ENCODE measurements at places on chromosomes 6 and 20. TPM values are rescaled to one million over a fixed set of nuclear protein-coding genes. Genes with fewer than 3 reads are reported as not detected.

SOX18 gene
- total RNA-seq = 134 TPM

ID1 gene
- total RNA-seq = 373 TPM

CALHM4 gene
- not detected for total RNA-seq

ARFGEF3 gene
- 7.4 TPM for total RNA-seq

NR2E1 gene
- total RNA-seq = not detected

AVP gene
- not detected for total RNA-seq

PROKR2 gene
- total RNA-seq = not detected

AIF1 gene
- 50.6 TPM for total RNA-seq

CLPSL1 gene
- total RNA-seq = not detected

MRAP2 gene
- 10.3 TPM for total RNA-seq

DNA sequence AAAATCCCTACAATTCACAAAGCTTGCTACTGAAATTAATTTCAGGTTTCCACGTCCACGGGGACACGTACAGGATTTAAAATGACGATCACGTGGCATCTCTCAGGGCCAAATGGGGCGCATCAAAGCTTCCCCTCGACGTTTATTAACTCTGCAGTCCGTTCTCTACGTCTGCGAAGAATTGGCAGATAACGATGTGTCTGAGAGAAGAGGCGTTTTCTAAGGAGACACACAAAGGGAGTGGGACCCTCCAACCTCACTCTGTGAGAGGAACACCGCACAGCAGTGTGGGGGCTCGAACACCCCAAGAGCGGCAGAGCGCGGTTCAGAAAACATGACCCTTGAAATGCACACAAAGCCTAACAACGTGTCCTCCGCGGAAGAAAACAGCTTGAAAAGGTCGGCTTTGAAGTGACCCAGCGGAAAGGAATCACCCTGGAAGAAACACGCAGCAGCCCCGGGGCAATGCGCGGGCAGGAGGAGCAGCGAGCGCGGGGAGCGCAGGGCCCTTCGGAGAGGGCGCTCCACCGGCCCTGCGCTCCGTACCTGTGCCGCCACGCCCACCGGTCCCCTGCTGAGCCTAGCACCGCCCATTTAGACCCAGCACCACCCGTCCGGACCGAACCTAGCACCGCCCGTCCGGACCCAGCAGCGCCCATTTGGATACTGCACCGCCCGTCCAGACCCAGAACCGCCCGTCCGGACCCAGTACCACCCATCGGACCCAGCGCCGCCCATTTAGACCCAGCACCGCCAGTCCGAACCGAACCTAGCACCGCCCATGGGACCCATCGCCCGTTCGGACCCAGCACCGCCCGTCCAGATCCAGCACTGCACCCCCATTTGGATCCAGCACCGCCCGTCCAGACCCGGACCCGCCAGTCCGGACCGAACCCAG, 1.1 kb upstream of the AFDN start:
- DNase-seq = no peak

DNA sequence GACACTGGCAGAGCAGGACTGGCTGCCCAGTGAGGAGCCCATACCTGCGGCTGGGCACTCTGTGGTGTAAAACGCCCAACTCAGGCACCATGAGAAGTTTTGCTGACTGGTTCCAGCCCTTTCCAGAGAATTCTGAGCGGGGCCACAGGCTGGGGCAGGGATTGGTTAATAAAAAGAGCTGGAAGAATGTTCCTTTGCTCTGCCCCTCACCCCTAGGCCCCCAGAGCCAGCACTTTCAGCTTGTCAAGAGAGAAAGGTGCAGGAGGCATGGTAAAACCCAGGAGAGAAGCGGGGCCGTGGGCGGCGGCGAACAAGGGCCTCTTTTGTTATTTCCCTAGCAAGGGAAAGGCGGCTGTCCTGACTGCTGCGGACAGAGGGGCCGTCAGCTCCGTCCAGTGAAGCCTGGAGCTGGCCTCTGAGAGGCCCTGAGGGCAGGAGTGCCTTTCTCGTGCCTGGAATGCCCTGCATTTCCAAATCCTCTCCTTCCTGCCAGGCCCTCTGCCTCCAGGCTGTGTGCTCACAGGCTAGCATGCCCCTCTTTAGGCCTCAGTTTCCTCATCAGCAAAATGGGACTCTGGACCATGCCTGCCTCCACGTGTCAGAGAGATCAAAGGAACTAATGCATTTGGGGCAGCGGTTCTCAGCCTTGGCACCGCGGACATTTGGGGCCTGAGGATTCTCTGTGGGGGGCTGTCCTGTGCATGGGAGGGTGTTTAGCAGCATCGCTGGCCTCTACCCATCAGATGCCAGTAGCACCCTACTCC, 12.9 kb downstream of the SLC13A3 start:
- DNase-seq = peak; percentile 78

GRCh38 chr6:41576667-41577066, 30.5 kb downstream of the FOXP4 start:
- no peak for DNase-seq

DNA sequence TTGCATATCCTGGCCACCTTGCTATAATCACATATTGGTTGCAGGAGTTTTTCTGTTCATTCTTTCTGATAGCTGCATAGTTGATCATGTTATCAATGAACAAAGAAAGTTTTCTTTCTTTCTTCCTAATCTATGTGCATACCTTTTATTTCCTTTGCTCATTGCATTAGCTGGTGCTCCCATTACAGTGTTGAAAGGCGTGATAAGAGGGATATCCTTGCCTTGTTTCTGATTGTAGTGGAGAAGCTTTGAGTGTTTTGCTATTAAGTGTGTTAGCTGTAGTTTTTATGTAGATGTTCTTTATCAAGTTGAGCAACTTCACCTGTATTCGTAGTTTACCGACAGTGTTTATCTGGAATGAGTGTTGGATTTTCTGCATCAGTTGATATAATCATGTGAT, 14.6 kb downstream of the STXBP5 start:
- no peak for DNase-seq

DNA sequence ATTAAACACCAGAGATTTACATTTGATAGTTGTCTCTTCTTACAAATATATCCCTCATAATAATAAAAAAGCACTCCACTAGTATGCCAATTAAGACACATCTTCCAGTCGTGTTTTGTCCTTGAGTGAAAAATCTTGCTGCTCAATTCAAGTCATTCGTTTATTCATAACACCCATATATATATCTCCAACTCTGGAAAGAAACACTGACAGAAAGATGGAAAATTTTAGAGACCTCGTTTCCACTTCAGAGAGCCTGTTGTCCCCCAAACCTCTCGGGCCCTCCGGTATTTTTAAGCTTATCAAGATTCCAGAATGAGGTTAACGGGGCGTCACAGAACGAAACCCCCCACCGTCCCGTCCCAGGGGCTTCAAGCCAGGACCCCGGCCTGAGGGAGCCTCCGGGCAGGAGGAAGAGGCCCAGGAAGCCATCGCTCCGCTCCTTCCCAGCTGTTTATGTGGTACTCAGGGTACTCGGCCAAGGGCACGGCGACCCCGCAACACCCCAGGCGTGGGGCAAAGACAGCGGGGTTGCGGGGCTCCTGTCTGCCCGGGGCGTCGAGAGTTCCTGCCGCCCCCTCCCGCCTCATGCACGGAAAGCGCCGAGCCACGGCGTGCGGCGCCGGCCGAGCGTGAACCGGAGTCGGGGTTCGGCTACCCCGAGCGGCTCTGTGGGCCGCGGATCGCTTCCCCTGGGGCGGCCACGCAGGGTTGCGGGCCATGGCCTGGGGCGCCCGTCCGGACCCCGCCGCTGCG, 623 bp upstream of the SNX9 start:
- DNase-seq = peak; percentile 70

- DNase-seq = no peak
Observed at GRCh38 chr6:1993042-1993441, 252.4 kb downstream of the GMDS start.

- DNase-seq = no peak
Observed at GRCh38 chr6:118122801-118123200, 215.7 kb downstream of the SLC35F1 start.

GRCh38 chr6:92110403-92110802, 1309.0 kb downstream of the EPHA7 start:
- no peak for DNase-seq

- no peak for DNase-seq
Observed at GRCh38 chr6:80331974-80332373, 225.5 kb downstream of the BCKDHB start.

DNA sequence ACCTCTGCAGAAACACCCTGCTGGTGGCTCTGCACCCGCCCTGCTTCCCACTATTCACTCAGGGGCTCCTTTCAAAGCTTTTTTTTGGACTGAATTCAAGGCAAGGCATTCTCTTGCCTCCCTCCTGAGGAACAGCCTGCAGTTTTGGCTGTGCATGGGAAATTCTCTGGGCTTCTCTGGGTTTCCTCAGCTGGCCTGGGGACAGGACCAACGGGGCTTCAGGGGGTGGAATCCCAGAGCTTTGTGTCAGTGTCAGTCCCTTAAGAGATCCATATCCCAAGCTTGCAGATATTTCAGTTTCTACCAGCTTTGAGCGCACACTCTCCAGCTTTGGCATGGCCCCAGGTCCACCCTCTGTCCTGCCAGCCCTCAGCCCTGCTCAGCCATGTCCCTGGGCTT, 2.0 kb downstream of the SCRT2 start:
- no peak for DNase-seq

- DNase-seq = no peak
Observed at GRCh38 chr6:137536104-137536773, 42.0 kb upstream of the OLIG3 start.

DNA sequence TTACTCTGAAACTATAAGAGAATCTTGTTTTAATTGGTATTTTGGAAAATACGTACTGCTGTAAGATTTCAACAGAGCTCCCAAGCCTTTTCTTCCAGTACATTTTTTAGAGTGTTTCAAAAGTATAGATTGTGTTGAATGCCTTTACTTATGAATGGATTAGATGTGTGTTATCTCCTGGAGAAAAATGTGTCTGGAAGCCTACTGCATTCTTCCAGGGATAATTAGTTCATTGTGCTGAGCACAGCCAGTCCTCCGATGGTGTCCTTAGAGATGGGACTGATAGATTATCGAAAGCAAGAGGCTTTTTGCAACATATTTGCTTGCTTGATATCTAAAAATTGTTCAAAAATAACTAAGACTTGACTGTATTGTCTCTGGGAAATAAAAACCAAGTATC, 114.2 kb downstream of the PLEKHG1 start:
- no peak for DNase-seq

GRCh38 chr20:49417843-49418555, 64.5 kb downstream of the KCNB1 start:
- no peak for DNase-seq

DNA sequence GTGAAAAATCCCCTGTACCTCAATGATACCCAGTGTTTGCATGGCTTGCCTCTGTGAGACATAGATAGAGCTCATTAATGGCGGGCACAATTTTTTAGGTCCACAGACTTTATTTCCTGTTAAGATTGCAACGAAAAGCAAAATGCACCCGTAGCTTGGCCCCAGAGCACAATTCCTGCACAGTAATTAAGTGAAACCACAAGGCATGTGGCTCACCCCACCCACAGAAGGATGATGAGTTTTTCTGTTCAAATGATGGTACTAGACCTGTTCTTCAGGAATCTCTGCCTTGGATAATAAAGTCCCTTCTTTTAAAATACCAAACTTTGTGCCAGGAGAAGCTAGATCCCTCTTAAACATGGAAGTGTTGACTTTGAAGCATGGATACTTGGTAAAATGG, 738.1 kb downstream of the QKI start:
- DNase-seq = no peak

GRCh38 chr6:23319582-23319981, 750.2 kb downstream of the HDGFL1 start:
- no peak for DNase-seq

DNA sequence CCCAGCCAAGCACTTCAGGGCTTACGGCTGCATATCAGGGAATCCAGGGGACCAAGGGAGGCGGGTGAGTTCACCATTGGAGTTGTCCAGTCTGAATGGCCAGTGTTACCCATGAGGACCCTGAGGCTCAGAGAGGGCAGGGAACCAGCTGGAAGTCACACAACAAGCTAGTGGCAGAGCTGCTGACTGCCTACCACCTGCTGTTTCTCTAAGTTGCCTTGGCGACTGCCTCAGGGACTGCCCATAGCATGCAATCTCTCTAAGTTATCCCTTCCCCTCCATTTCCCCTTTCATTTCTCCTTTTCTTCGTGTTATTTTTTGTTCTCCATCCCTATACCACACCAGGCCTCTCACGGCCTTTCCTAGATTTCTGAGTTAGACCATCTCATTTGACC, 71.8 kb upstream of the SIRPA start:
- DNase-seq = no peak

- no peak for DNase-seq
Observed at GRCh38 chr20:4053071-4053919, 37.9 kb upstream of the RNF24 start.

DNA sequence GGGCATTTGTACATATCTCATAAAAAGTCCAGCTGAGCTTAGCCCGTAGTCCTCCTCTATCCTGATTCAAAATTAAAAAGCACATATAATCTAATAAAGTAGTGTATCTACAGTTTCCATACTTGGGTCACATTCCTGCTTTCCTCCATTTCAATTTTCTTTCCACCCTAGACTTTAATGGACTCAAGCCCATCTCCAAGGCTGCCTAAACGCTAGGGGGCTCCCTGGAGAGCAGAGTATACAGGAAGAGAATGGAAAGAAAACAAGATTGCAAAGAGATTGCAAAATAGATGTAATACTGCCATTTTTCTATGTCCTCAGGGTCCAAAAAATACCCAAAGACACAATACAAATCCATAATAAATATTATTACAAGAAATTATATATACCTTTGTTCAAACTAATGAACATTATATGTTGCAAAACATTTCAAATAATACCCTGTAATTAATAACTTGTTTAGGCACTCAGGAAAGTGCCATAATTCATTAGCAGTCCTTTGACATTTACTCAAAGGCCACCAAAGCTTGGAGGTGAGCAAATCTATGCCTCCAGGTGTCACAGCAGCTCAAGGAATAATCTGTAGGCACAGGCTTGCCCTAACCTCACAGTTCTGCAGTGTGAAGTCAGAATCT, 2.4 kb upstream of the MCM3 start:
- DNase-seq = peak; percentile 85

DNA sequence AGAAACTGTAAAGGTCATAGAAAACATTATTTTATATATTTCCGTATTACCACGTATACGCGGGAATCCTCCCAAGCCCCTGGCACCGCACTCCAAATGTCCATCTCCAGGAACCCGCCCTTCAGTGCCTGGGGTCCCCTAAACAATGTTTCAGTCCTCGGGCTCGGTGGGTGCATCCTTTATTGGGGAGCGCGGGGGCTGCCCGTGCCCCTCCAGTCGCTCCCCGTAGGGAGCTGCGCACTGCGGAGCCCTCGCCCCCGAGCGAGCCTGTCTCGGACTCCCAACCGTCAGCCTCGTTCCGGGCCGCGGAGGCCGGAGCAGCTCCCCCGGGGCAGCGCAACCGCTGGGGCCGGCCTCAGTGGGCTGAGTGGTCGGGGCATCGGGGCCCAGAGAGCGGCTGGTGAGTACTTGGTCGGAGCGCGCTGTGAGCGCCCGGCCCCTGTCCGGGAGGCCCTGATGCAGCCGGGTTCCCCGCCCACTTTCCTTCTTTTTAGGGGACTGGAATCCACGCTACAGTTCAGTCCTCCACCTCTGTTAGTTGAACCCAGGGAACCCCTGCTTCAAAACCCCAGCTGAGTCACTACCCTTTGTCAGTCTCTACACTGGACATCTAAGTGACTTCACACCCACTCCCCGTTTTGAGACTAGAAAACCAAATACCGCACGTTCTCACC, at the start of gene DNAH8:
Gene DNAH8, plus strand, starts transcription at position 296 of the 674 bp plus-strand sequence. CDS start 7,499 bp downstream, outside the sequence.
- DNase-seq = no peak

GRCh38 chr6:31125162-31125561, 4.9 kb upstream of the CDSN start:
- DNase-seq = no peak

- DNase-seq = no peak
Observed at GRCh38 chr6:25407431-25407830, 128.3 kb downstream of the CARMIL1 start.

GRCh38 chr6:34865107-34865506, 22.7 kb downstream of the TAF11 start:
- no peak for DNase-seq

- DNase-seq = no peak
Observed at GRCh38 chr6:150006961-150007464, 18.3 kb downstream of the RAET1L start.
